ENCODE measurements at places on chromosomes 16 and 17.
A peak's percentile ranks its signal among the peaks of the same experiment; 100 is the strongest.

DNA sequence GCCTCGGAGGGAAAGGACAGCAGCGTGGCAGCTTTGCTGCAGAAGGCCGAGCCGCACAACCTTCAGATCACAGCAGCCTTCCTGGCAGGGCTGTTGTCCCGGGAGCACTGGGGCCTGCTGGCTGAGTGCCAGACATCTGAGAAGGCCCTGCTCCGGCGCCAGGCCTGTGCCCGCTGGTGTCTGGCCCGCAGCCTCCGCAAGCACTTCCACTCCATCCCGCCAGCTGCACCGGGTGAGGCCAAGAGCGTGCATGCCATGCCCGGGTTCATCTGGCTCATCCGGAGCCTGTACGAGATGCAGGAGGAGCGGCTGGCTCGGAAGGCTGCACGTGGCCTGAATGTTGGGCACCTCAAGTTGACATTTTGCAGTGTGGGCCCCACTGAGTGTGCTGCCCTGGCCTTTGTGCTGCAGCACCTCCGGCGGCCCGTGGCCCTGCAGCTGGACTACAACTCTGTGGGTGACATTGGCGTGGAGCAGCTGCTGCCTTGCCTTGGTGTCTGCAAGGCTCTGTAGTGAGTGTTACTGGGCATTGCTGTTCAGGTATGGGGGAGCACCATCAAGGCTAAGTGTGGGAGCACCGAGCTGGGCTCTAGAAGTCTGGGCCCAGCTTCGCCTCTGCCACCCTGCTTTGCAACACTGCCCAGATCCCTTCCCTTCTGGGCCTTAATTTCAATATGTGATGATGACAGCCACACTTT, 18.6 kb downstream of the NOD2 start:
- no peak for DNase-seq

DNA sequence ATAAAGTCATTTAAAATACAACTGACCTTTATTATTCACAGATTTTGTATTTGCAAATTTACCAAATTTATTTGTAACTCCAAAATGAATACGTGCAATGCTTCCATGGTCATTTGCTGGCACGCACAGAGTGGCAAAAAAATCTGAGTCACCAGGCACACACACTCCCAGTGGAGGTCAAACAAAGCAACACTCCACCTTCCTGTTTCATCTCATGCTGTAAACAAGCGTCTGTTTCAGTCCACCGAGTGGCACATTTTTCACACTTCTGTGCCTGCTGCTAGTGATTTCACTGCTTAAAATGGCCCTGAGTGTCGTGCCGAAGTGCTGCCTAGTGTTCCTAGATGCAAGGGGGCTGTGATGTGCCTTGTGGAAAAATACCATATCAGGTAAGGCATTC, 17.8 kb upstream of the ITGAE start:
- no peak for DNase-seq

DNA sequence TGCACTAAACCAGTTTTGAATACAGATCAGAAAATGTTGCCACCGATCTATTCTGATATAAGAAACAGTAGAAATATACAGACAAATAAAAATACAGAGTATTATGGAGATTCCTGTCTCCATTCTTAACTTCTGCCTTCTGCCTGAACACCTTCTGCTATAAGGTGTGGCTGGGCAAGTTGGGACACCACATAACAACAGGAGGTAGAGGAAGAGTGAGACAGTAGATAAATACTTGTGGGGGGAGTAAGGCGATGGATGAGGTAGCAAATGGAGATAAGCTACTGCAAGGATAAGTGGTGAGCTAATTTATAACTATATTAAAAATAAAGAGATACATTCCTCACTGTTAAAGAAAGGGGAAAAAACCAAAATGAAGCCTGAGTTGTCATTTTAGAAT, 143.7 kb downstream of the CDH8 start:
- no peak for DNase-seq

DNA sequence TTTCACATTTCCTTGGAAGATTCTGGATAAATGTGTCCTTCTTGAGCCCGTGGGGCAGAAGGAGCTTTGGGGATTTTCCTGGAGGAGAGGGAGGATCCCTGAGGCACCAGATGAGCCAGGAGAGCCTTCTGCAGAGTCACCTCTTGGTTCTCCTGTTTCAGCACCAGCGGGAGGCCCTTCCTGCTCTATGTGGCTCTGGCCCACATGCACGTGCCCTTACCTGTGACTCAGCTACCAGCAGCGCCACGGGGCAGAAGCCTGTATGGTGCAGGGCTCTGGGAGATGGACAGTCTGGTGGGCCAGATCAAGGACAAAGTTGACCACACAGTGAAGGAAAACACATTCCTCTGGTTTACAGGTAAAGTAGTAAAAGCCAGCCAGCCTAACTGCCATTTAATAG, 77.1 kb downstream of the ARSG start:
- no peak for DNase-seq

GRCh38 chr17:50633683-50634082, 998 bp upstream of the ABCC3 start:
- DNase-seq: no peak

DNA sequence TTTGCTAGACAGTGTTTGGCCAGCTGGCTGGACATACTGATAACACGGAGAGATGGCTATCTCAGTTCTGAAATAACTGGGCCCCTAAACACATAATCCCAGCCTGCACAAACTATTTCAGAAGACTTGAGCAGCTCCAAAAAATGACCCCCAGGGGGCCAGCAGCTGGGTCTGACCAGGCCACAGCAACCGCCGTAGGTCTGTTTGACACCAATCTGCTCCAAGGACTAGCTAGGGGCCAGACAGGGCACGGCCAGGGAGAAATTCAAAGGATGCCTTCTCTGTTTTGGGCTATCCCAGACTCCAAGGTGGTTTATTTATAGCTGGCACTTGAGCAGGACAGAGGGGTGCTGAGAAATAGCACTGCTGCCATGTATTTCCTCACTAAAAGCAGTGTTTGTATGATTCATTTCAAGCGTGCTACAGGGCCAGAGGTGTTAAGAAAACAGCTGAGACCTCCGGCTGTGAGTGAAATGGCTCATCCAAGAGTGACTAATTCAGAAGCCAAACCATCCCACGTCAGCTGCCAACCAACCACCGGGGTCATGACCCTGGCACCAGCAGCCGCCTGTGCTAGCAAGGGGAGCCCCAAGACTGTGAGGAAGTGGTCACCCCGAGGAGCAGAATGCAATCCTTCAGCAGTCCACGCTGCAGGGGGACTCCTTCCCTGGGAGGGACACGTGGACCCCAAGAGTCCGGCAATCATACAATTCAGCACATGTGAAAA, 5.7 kb downstream of the GGA2 start:
- DNase-seq: no peak

- no peak for DNase-seq
Observed at GRCh38 chr16:70653406-70653805, 7.0 kb downstream of the IL34 start.

GRCh38 chr17:34363183-34363661, at the start of gene CCL1:
CCL1 (minus strand) TSS chr17:34363233; CDS start chr17:34363161, 72 bp downstream.
- no peak for DNase-seq

DNA sequence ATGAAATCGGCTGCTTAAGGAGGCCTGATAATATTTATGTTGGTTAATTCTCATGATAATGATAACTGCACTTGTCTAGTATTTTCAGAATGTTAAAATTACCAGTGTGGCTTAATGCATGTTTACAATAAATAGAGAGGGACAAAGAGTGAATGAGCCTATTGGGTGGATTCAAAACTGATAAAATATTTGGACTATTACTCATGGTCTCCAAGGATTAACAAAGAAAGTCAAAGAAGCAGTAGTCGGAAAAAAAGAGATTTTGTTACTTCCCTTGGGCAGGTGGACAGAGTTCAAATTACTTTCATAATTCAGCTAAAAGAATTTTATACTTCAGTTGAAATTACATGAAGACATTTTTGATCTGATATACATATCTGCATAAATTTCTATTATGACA, 258.2 kb upstream of the PMFBP1 start:
- DNase-seq: no peak

- peak; percentile 43 for DNase-seq
Observed at GRCh38 chr17:79476074-79476652, 134.7 kb downstream of the RBFOX3 start.

DNA sequence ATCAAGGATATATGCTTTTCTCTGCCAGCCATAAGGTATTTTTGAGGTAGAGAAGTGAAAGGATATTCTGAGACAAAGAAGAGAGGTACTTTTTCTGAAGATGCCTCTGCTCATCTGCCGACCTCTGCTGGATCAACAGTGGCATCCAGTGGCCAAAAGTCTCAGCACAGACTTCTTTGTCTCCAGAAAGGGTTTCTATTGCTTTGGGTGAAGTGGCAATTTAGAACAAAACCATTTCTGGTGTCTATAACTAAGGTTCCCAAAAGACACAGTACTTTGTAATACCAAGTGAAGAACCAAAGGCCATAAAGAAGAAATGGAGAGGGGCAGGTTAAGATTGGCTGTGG, 155.2 kb upstream of the C17orf78 start:
- DNase-seq: no peak
